ENCODE measurements at places on chromosomes 2 and 18. TPM values are rescaled to one million over a fixed set of nuclear protein-coding genes. Genes with fewer than 3 reads are reported as not detected.

TMEM198 gene
- 11.1 TPM for total RNA-seq

SLC4A3 gene
- 22.9 TPM for total RNA-seq

LOXHD1 gene
- total RNA-seq = 0.25 TPM

LIMS3 gene
- total RNA-seq = 1.2 TPM

SERPINB3 gene
- total RNA-seq = not detected

CDH7 gene
- 2.7 TPM for total RNA-seq

POLE4 gene
- 14.5 TPM for total RNA-seq

ABHD1 gene
- total RNA-seq = not detected

All from temporal lobe (tissue), 4 donors.